Upper lobe of right lung (tissue), 1 donor: ENCODE measurements at places on chromosomes 2 and 18.

GRCh38 chr2:192016265-192016664 lies 169.4 kb upstream of the CAVIN2 start:
- no peaks in the 10 kb centered on the region for H3K27me3 ChIP-seq
- no peaks in the 10 kb centered on the region for H3K4me1 ChIP-seq
- no peaks in the 10 kb centered on the region for H3K36me3 ChIP-seq
- H3K4me3 ChIP-seq: no peak overlapping the region
- H3K27ac ChIP-seq: no peak overlapping the region
- DNase-seq: no peak

- H3K4me1 ChIP-seq: peaks cover 48% of the 10 kb centered on the region
- H3K27ac ChIP-seq: no peak overlapping the region
- H3K27me3 ChIP-seq: no peaks in the 10 kb centered on the region
- no peak for DNase-seq
- H3K4me3 ChIP-seq: no peak overlapping the region
Measured at GRCh38 chr2:109177635-109178034, 48.6 kb downstream of the SH3RF3 start.

GRCh38 chr2:152504618-152505017 lies 169.6 kb downstream of the FMNL2 start:
- H3K27ac ChIP-seq: no peak overlapping the region
- no peak overlapping the region for H3K4me3 ChIP-seq

DNA sequence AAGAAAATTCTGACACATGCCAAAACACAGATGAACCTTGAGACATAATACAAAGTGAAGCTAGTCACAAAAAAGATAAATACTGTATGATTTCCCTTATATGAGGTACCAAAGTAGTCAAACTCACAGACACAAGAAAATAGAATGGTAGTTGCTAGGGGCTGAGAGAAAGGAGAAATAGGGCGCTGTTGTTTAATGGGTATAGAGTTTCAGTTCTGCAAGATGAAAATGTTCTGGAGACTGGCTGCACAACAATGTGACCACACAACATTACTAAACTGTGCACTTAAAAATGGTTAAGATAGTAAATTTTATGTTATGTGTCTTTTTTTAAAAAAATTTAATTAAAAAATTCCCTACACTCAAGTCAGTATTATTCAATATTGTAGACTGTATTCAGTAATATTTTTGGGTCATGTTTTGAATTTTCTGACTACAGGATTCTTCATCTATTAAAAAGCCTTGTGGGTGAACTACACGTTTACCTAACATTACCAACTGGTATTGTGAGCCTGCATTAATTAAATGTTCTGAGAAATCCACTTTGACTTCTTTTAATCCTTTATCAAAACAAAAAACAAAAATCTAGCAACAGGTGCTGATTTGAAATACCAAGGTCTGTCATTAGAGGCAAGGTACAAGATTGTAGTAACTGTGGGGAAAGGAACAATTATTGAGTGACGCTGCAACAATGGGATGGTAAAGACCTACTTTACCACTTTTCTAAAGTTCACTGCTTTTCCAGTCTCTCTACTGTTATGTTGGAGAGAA lies 140.8 kb upstream of the ZFP36L2 start:
- no peak for DNase-seq
- H3K27ac ChIP-seq: no peak overlapping the region
- no peak overlapping the region for H3K4me3 ChIP-seq
- no peaks in the 10 kb centered on the region for H3K36me3 ChIP-seq
- no peaks in the 10 kb centered on the region for H3K27me3 ChIP-seq

GRCh38 chr2:109533823-109534222 lies 79.9 kb downstream of the SEPTIN10 start:
- no peak for DNase-seq
- no peak overlapping the region for H3K4me3 ChIP-seq
- H3K4me1 ChIP-seq: peaks cover 4% of the 10 kb centered on the region
- H3K27ac ChIP-seq: no peak overlapping the region
- no peaks in the 10 kb centered on the region for H3K27me3 ChIP-seq
- no peaks in the 10 kb centered on the region for H3K36me3 ChIP-seq
